ENCODE measurements at places on chromosomes 3 and 15.

DNA sequence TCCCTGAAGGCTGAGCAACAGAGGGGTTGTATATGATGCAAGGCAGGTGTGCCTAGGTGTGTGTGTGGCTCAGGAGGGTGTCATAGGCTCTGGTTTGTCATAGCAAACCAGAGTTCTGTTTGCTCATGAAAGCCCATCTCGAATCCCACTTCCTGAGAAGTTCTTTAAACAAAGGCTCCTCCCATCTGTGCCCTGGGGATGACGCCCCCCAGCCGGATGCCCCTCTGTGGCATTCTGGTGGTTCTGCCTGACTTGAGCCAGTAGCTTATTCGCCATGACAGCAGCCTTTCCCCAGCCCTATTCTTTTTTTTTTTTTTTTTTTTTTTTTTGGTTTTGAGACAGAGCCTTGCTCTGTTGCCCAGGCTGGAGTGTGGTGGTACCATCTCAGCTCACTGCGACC is 45.4 kb downstream of the PDIA5 start:
- no peak for DNase-seq

GRCh38 chr3:61524933-61525332 is 36.4 kb upstream of the PTPRG start:
- DNase-seq = no peak

- no peak for DNase-seq
These were observed 24.2 kb upstream of the C15orf39 start for GRCh38 chr15:75177360-75178071.

DNA sequence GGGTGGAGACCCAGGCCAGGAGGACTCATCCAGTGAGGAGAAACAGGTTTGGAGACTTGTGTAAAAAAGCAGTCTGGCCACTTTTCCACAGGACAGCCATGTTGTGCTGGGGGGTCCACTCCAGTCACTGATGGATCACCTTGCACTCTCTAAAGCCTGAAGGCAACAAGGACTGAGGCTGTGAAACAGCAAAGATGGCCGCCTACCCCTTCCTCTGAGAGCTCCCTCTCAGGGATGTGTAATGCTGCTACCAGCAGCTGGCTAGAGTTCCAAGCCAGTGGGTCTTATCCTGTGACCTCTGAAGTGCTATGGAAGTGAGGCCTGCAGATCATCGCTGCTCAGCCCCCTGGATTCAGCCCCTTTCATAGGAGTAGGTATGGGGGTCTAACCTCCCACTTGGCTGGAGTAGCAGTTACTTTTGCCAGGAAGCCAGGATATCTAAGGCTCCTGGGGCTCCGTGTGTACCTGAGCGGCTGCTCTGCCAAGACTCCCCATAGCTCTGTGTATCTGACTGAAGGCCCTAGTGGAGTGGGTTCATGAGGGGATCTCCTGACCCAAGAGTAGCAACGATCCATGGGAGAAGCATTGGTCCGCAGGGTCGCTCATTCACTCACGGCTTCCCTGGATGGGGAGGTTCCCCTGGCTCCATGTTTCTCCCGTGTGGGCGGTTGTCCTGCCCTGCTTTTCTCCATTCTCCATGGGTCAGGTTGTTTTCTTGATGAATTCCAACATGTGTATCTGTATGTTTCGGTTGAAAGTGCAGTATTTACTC is 69.9 kb upstream of the TNFSF10 start:
- peak; percentile 76 for DNase-seq

Data from activated CD4-positive, alpha-beta T cell treated with anti-CD3 and anti-CD28 coated beads, Interleukin-2, amount 10 ng/mL, durations not matched to agents 24 days and 14 days (primary cell).